ENCODE measurements at places on chromosomes 6 and 20.

GRCh38 chr6:19052219-19052618 lies 665.1 kb downstream of the RNF144B start:
- no peak overlapping the region for H3K4me3 ChIP-seq
- no peaks in the 10 kb centered on the region for H3K36me3 ChIP-seq
- no peak for DNase-seq
- no peaks in the 10 kb centered on the region for H3K27me3 ChIP-seq

- H3K27me3 ChIP-seq, result no peaks in the 10 kb centered on the region
- H3K4me3 ChIP-seq, result no peak overlapping the region
- no peak for DNase-seq
- H3K36me3 ChIP-seq, result no peaks in the 10 kb centered on the region
- H3K27ac ChIP-seq, result no peak overlapping the region
Observed at GRCh38 chr6:87714093-87714842, 12.2 kb upstream of the AKIRIN2 start.

GRCh38 chr6:99364026-99364425 lies 14.6 kb upstream of the FAXC start:
- no peaks in the 10 kb centered on the region for H3K4me1 ChIP-seq
- no peaks in the 10 kb centered on the region for H3K36me3 ChIP-seq
- H3K4me3 ChIP-seq, result no peak overlapping the region

- H3K27me3 ChIP-seq, result no peaks in the 10 kb centered on the region
- H3K27ac ChIP-seq, result no peak overlapping the region
- no peak for DNase-seq
- no peaks in the 10 kb centered on the region for H3K36me3 ChIP-seq
Observed at GRCh38 chr20:9498322-9498721, 16.1 kb upstream of the LAMP5 start.

- H3K4me3 ChIP-seq, result peak overlapping the region; percentile 47
- no peak for DNase-seq
- H3K27ac ChIP-seq, result peak overlapping the region; percentile 82
- no peaks in the 10 kb centered on the region for H3K36me3 ChIP-seq
Observed at GRCh38 chr6:79543886-79544285, 6.7 kb upstream of the LCA5 start.

- no peak overlapping the region for H3K27ac ChIP-seq
- H3K27me3 ChIP-seq, result peaks cover 1% of the 10 kb centered on the region
- no peak overlapping the region for H3K4me3 ChIP-seq
Observed at GRCh38 chr6:138429761-138430160, 25.7 kb downstream of the HEBP2 start.

- no peaks in the 10 kb centered on the region for H3K36me3 ChIP-seq
- H3K4me3 ChIP-seq, result no peak overlapping the region
- H3K4me1 ChIP-seq, result peaks cover 3% of the 10 kb centered on the region
- H3K27me3 ChIP-seq, result peaks cover 22% of the 10 kb centered on the region
Observed at GRCh38 chr6:34063651-34064050, 82.2 kb downstream of the GRM4 start.

GRCh38 chr6:145621776-145622175 lies 113.5 kb downstream of the EPM2A start:
- DNase-seq, result no peak
- no peaks in the 10 kb centered on the region for H3K27me3 ChIP-seq
- H3K4me1 ChIP-seq, result no peaks in the 10 kb centered on the region
- no peak overlapping the region for H3K4me3 ChIP-seq
- H3K27ac ChIP-seq, result no peak overlapping the region
- no peaks in the 10 kb centered on the region for H3K36me3 ChIP-seq

DNA sequence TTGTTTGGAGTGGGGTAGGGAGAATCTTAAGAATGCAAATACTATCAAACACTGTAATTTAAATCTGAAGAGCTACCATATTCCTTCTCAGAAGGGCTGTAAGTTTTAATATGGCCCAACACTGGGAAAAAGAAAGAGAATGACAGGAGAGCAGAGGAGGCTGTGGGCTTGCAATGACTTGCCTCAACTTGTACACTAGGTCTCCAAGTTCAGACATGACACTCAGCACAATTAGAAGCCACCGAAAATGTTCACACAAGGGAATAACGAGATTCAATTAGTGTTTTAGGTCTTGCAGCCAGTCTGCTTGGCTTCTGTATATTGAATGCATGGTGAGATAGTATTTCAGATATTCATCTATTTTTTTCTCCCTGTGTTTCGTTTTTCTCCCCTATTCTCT lies 89.4 kb downstream of the HS3ST5 start:
- H3K27me3 ChIP-seq, result no peaks in the 10 kb centered on the region
- H3K27ac ChIP-seq, result no peak overlapping the region
- DNase-seq, result no peak
- H3K4me1 ChIP-seq, result no peaks in the 10 kb centered on the region
- H3K36me3 ChIP-seq, result no peaks in the 10 kb centered on the region

DNA sequence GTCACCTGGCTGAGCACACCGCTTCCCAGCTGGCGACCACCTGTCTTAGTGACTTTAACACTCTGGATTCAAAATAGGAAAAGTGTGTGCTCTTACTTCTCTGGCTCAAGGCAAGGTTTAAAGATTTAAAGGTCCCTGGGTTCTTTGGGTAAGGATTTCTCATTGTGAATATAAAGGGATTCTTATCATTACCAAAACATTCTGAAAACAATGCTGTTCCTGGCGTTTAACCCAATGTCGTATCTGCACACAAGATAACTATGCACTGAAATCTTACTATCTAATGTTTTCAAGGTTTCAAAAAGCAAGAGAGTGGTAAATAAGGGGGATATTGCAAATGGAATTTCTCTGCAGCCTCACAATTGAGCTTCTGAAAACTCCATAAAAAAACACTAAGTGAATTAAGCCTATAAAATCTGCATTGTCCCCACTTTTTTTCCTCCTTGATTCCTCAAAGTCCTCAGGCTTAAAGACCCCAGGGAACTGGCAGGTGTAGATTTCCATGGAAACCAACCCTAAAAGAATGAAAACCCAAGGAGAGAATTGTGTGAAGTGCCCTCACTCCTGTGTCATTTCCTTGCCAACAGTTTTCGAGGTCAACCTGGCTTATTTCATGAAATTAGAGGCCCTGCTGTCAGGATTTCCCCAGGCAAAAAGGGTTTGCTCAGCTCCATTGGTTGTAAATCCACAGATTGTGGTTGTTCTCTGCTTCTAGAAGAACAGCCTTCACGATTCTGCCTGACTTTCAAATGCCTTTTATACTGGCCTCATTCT lies 44.0 kb downstream of the BMP2 start:
- no peaks in the 10 kb centered on the region for H3K4me1 ChIP-seq
- DNase-seq, result no peak
- H3K27me3 ChIP-seq, result no peaks in the 10 kb centered on the region
- H3K36me3 ChIP-seq, result no peaks in the 10 kb centered on the region
- H3K27ac ChIP-seq, result no peak overlapping the region

DNA sequence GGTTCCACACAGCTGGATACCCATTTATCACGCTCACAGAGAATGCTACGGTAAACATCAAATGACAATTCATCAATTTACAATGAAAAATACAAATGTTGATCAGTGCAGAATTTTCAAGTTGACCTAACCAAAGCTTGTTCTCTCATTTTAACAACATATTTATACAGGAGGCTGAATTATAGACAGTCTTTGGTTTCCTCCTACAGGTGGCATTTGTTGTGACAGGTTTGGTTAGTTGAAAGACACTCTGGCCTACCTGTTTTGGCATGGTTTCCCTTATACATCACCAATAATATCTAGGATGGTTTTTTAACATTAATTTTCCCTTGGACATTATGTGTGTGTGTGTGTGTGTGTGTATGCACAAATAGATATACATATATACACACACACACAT lies 642.5 kb upstream of the MMS22L start:
- no peak for DNase-seq
- no peak overlapping the region for H3K27ac ChIP-seq
- no peaks in the 10 kb centered on the region for H3K36me3 ChIP-seq
- no peaks in the 10 kb centered on the region for H3K27me3 ChIP-seq

GRCh38 chr20:44137266-44137801 lies 49.7 kb downstream of the JPH2 start:
- peak overlapping the region; percentile 37 for H3K4me3 ChIP-seq
- H3K27me3 ChIP-seq, result no peaks in the 10 kb centered on the region
- peak; percentile 59 for DNase-seq
- H3K4me1 ChIP-seq, result peaks cover 58% of the 10 kb centered on the region

DNA sequence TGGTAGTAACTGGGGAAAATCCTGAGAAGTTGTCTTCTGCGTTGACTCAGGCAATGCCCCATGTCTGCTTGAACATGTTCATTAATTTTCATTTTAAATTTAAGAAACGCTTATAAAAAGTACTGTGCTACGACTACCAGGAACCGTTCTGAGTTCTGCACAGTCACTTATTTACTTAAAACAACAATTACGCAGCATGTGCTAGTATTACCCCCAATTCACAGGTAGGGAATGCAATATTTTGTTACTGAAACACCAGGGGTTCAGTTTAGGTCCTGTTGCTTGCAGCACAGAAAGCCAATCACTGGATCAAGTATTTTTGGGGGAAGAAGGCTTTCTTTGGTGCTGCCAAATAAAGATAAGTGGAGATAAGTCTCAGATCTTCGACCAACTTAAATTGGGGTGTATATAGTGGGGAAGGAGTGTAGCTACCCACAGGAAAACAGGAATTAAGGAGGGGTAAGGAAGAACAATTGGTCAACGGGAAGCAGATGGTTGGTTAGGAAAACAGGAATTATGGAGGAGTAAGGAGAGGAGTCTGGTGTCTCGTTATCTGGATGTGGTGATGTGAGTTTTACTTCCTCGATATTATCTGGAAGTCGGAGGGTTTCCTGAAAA lies 5.2 kb upstream of the LRP11 start:
- H3K4me1 ChIP-seq, result no peaks in the 10 kb centered on the region
- no peak overlapping the region for H3K27ac ChIP-seq
- no peak overlapping the region for H3K4me3 ChIP-seq
- H3K27me3 ChIP-seq, result no peaks in the 10 kb centered on the region
- DNase-seq, result no peak

DNA sequence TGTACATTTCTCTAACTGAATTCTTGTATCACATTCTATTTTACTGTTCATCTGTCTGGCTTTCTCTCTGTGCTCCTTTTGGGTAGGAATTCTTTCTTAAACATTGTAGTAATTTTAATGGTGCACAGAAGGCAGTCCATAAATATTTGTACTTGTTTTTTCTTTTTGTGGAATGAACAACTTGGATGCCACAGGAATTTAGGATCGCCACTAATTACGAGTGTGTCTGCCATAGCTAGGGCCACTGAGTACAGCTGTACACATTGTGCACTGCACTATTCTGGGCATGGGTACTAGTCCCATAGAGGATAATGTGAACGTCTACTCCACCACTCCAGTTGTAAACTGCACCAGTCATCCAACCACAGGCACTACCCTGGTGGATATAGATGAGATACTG lies 39.3 kb upstream of the TMEM200A start:
- no peaks in the 10 kb centered on the region for H3K27me3 ChIP-seq
- no peak for DNase-seq
- H3K4me1 ChIP-seq, result no peaks in the 10 kb centered on the region
- H3K27ac ChIP-seq, result no peak overlapping the region

GRCh38 chr6:47650553-47651432 lies 47.6 kb upstream of the ADGRF4 start:
- no peaks in the 10 kb centered on the region for H3K36me3 ChIP-seq
- H3K27ac ChIP-seq, result peak overlapping the region; percentile 25
- H3K4me1 ChIP-seq, result peaks cover 7% of the 10 kb centered on the region
- H3K4me3 ChIP-seq, result peak overlapping the region; percentile 6
- no peak for DNase-seq
- no peaks in the 10 kb centered on the region for H3K27me3 ChIP-seq

DNA sequence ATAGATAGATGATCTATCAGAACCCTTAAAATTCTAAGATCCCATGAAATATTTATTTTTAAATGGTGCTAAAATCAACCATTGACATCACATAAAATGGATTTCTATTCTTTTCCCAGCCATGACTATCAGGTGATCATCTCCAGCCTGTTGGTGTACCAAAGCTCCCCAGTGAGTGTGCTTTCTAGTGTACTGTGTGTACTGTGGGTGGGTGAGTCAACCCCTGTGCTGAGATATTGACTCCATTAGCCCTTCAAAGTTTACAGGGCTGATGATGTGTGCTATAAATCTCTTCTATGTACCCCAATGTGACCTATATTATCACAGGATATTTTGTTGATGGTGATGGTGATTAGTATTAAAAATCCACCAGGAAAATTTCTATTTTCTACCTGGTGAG lies 344.6 kb downstream of the MMUT start:
- no peak for DNase-seq
- H3K27me3 ChIP-seq, result peaks cover 2% of the 10 kb centered on the region
- no peaks in the 10 kb centered on the region for H3K36me3 ChIP-seq
- H3K4me3 ChIP-seq, result no peak overlapping the region
- H3K4me1 ChIP-seq, result no peaks in the 10 kb centered on the region

All from psoas muscle (tissue), 8 donors.